ENCODE measurements at places on chromosomes 1 and 21.

DNA sequence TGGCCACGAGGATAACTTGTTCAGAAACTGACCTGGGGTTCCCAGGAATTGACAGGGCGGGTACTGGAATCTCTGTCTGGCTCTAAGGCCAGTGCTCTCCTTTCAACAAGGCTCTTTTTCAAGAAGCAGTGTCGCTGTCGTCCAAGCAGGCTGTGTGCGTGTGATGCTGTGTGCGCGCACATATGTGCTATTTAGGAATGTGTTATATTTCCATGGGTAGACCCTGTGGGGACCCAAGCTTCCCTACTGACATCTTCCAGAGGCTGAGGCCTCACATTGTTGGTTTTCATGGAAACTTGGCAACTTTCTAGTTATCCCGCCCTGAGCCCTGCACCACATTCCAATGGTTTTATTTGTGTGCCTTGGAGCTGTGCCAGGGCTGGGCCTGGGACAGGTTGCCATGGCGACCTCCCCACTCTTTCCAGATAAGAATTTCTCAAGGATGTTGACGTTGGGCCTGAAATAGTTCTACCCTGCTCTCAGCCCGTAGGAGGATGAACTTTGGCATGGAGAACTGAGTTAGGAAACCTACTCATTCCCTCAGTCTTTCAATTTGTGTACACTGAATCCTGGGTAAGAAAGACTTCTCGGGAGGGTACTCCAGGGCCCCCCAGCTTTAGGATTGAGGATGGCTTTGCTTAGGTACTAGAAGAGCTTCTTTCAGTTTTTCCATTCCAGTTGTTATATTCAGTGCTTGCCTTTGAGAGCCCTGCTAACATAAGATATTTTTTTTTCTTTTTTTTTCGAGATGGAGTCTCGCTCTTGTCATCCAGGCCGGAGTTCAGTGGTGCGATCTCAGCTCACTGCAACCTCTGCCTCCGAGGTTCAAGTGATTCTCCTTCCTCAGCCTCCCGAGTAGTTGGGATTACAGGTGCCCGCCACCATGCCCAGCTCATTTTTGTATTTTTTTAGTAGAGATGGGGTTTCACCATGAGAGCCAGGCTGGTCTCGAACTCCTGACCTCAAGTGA is 38.8 kb upstream of the SRSF10 start:
- no peaks in the 10 kb centered on the region for H3K4me1 ChIP-seq
- peaks cover 12% of the 10 kb centered on the region for H3K27me3 ChIP-seq
- DNase-seq = no peak
- H3K36me3 ChIP-seq = no peaks in the 10 kb centered on the region
- H3K4me3 ChIP-seq = no peak overlapping the region

DNA sequence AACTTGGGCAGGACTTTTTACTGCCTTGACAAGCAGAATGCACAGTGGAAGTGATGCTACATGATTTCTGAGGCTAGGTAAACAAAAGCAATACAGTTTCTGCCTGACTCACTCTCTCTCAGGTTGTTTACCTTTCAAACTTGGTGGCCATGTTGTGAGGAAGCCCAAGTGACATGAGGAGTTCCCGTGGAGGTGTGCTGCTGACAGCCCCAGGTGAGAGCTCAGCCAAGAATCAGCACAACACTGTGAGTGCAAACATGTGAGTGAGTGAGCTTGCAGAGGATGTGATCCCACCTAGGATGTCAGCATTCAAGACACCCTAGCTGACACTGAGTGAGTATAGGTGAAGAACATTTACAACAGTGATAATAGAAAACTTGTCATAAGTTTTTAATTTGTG is 71.1 kb upstream of the IFNAR2 start:
- no peak for DNase-seq
- H3K4me1 ChIP-seq = no peaks in the 10 kb centered on the region
- no peaks in the 10 kb centered on the region for H3K36me3 ChIP-seq
- no peak overlapping the region for H3K4me3 ChIP-seq
- peaks cover 40% of the 10 kb centered on the region for H3K27me3 ChIP-seq

DNA sequence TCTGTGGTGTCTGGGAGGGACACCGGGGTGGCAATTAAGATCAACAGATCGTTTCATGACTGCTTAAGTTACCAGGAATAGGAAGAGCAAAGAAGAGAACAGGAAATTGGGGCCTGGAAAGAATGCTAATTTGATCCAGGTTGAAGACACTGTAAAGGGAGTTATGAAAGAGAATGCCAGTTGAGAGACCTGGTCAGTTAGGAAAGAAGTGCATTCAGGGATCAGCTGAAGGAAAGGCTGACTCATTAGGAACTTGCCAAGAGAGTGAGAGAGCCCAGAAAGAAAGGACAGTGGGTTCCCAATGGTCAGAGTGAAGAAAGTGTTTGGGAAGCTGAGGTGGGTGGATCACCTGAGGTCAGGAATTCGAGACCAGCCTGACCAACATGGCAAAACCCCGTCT is 119.6 kb downstream of the UBE2U start:
- H3K36me3 ChIP-seq = no peaks in the 10 kb centered on the region
- no peak overlapping the region for H3K27ac ChIP-seq
- peaks cover 2% of the 10 kb centered on the region for H3K27me3 ChIP-seq
- no peak for DNase-seq

GRCh38 chr1:54597455-54598030 is 25.8 kb downstream of the FAM151A start:
- no peak overlapping the region for H3K4me3 ChIP-seq
- H3K27me3 ChIP-seq = no peaks in the 10 kb centered on the region
- no peak for DNase-seq
- no peaks in the 10 kb centered on the region for H3K36me3 ChIP-seq
- H3K27ac ChIP-seq = no peak overlapping the region

- H3K27ac ChIP-seq = no peak overlapping the region
- H3K27me3 ChIP-seq = peaks cover 41% of the 10 kb centered on the region
- H3K4me3 ChIP-seq = no peak overlapping the region
- no peaks in the 10 kb centered on the region for H3K4me1 ChIP-seq
- DNase-seq = no peak
- no peaks in the 10 kb centered on the region for H3K36me3 ChIP-seq
Observed at GRCh38 chr1:114208714-114209113, 55.0 kb upstream of the SYT6 start.

DNA sequence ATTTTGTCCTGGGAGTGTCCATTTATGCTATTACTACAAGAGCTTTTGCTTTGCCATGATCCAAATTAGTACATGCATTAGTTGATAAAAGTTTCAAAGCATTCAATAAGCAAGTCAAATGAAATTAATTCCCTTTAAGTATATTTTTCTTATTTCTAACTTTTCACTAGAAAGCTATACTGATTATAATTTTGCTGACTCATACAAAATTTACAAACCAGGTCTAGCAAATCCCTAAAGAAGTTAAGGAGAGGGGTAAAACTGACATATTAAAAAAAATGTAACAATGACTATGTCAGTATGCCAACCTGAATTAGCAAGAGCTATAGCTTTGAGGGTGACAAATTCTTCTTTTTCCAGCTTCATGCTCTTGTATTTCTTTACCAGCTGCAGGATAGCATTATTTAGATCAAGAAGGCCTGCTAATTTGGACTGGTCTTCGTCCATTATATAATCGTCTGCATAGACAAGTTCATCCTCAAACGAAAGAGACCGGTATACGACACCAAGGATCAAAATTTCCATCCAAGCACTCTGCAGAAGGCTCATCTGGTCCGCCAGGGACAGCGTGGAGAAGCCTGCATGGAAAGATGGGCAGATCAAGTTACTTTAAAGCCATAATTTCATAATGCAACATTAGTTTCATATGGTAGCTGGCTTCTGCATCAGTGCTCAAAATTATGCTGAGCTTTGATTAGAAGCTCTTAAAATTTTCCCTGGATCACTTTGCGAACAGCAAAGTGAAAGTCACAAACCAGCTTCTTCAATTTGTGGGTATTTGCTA is 95.8 kb upstream of the USH2A start:
- no peaks in the 10 kb centered on the region for H3K27me3 ChIP-seq
- no peaks in the 10 kb centered on the region for H3K36me3 ChIP-seq
- no peak overlapping the region for H3K4me3 ChIP-seq
- no peak for DNase-seq

GRCh38 chr1:78078358-78078757 is 32.6 kb downstream of the GIPC2 start:
- no peaks in the 10 kb centered on the region for H3K36me3 ChIP-seq
- DNase-seq = no peak
- no peak overlapping the region for H3K4me3 ChIP-seq
- H3K4me1 ChIP-seq = peaks cover 15% of the 10 kb centered on the region

DNA sequence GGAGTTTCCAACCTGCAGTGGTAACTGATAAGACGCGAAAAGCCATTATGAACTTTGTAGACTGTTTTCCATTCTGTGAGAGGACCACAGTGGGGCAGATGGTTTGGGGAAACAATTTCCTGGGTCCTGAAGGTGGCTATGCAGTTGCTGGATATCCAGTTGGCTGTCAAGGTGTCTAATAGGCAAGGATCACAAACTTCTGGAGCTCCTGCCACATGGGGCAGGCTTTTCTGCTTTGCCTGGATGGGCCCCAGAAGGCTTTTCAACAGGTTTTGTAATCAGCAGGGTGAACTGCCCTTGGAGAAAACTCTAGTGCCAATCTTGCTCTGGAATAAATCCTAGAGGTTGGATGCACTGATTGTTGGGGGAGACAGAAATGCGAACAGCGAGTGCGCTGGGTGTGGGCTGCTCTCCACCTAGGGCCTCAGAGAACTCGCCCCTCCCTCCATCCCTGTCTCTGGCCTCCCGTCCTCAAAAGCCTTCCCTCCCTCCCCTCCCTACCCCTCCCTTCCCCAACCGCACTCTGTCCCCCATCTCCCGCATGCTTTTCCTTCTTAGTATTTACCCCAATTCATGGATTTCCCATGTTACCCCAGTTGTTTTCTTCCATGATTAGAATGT is 210.3 kb upstream of the USP24 start:
- H3K36me3 ChIP-seq = no peaks in the 10 kb centered on the region
- DNase-seq = no peak
- no peak overlapping the region for H3K4me3 ChIP-seq
- peaks cover 2% of the 10 kb centered on the region for H3K27me3 ChIP-seq
- H3K4me1 ChIP-seq = no peaks in the 10 kb centered on the region
- H3K27ac ChIP-seq = no peak overlapping the region

GRCh38 chr1:83090195-83090594 is 908.7 kb downstream of the TTLL7 start:
- H3K27ac ChIP-seq = no peak overlapping the region
- no peaks in the 10 kb centered on the region for H3K27me3 ChIP-seq
- no peak for DNase-seq
- H3K4me3 ChIP-seq = no peak overlapping the region

DNA sequence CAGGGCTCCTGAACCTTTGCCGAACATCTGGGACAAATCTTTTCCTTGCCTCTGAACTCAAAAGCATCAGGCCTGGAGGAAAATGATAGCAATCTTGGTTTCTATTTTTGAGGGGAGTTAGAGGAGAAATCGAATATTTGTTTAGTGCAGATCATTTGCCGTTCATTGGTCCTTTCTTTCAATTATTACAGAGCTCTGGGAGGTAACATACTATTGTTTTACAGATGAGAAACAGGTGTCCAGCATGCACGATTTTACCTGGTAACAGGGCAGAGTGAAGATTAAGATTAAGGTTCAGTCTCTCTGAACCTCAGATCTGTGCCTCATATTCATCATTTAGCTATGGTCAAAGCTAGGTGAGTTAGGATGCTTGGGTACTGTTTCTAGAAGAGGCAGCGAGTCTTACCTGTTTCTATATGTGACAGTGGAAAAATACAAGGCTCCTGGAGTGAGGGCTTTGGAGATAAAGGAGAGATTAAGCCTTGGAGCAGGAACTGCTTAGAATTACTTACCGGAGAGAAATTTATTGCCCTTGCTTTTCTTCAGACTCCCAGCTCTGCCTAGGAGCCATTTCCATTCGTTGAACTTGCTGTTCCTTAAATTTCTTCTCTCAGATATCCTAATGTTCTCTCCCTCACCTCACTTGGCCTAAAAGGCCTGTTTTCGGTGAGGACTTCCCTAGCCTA is 1.4 kb downstream of the PRCC start:
- H3K36me3 ChIP-seq = peaks cover 39% of the 10 kb centered on the region
- no peak overlapping the region for H3K4me3 ChIP-seq
- H3K27me3 ChIP-seq = no peaks in the 10 kb centered on the region
- DNase-seq = no peak
- H3K4me1 ChIP-seq = peaks cover 54% of the 10 kb centered on the region
- no peak overlapping the region for H3K27ac ChIP-seq

- DNase-seq = no peak
- peak overlapping the region; percentile 73 for H3K27ac ChIP-seq
- H3K36me3 ChIP-seq = peaks cover 74% of the 10 kb centered on the region
- H3K4me3 ChIP-seq = no peak overlapping the region
- no peaks in the 10 kb centered on the region for H3K27me3 ChIP-seq
Observed at GRCh38 chr1:221724931-221725605, 16.8 kb downstream of the DUSP10 start.

DNA sequence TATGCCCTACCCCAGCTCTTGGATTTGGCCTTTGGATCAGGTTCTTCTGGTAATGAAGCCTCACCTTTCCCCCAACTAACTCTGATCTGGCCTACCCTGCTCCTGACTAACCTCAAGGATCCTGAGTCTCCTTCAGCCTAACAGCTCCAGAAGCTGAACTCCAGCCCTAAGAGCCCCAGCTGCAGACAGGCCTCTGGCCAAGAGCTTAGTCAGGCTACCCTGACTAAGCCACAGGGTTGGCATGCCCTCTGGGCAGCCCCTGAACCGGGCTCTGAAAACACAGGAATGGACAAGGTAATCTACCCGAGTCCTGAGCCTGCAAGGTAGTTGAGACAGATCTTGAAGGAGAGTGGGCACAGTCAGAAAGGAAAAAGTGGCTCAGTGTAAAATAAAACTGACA is 29.4 kb downstream of the COA7 start:
- DNase-seq = no peak
- H3K4me1 ChIP-seq = peaks cover under 1% of the 10 kb centered on the region
- H3K36me3 ChIP-seq = no peaks in the 10 kb centered on the region
- H3K4me3 ChIP-seq = no peak overlapping the region

DNA sequence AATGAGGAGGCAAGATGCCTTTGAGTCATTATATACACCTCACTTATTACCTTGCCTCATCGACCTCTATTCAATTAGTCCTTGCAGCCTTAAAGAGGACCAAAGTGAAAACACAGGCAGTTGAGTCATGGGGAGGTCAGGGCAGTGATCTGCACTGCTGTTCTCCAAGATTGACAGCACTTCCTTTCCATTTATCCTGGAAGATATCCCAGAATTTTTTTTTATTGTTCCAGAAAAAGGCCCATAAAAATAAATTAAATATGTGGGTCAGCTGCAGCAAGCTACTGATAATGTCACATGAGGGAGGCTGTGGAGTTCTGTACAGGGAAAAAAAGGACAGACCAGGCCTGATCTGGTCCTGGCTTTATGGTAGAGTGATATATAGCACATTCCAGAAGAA is 33.2 kb upstream of the CDC42BPA start:
- DNase-seq = no peak
- H3K4me1 ChIP-seq = no peaks in the 10 kb centered on the region
- H3K4me3 ChIP-seq = no peak overlapping the region
- H3K27ac ChIP-seq = no peak overlapping the region
- H3K27me3 ChIP-seq = peaks cover 4% of the 10 kb centered on the region
- no peaks in the 10 kb centered on the region for H3K36me3 ChIP-seq

DNA sequence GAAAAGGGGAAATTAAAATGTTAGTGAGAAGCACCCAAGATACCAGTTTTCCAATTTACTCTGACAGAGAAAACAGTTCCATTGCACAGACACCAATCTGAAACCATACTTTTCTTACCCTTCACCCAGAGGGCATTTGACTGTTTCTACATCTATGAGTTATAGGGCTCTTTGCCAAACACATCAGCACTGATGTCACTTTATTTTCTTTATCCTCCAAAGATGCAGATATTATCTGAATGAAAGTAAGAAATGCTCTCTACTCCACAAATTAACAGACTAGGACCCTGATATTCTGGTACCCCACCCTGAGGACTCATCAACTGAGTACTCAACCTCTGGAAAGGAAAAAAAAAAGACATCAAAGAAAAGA is 24.2 kb upstream of the PEX19 start:
- H3K36me3 ChIP-seq = peaks cover 80% of the 10 kb centered on the region
- no peak for DNase-seq
- H3K4me1 ChIP-seq = no peaks in the 10 kb centered on the region
- no peak overlapping the region for H3K4me3 ChIP-seq
- no peak overlapping the region for H3K27ac ChIP-seq
- no peaks in the 10 kb centered on the region for H3K27me3 ChIP-seq
